ENCODE measurements at places on chromosomes 2 and 18.

GRCh38 chr18:75063615-75064512 is 145.1 kb downstream of the PTGR3 start:
- DNase-seq = no peak

- peak; percentile 51 for DNase-seq
Measured at GRCh38 chr2:45821558-45822271, 170.2 kb downstream of the PRKCE start.

GRCh38 chr2:55156326-55156725 is 75.8 kb downstream of the CLHC1 start:
- no peak for DNase-seq

- no peak for DNase-seq
Measured at GRCh38 chr2:101466426-101466825, 8.5 kb downstream of the RFX8 start.

GRCh38 chr2:211061612-211062296 is 505.4 kb downstream of the CPS1 start:
- DNase-seq = no peak

GRCh38 chr2:151799886-151800292 is 28.3 kb downstream of the ARL5A start:
- DNase-seq = no peak

- DNase-seq = no peak
Measured at GRCh38 chr18:57422313-57422872, 12.8 kb upstream of the ONECUT2 start.

DNA sequence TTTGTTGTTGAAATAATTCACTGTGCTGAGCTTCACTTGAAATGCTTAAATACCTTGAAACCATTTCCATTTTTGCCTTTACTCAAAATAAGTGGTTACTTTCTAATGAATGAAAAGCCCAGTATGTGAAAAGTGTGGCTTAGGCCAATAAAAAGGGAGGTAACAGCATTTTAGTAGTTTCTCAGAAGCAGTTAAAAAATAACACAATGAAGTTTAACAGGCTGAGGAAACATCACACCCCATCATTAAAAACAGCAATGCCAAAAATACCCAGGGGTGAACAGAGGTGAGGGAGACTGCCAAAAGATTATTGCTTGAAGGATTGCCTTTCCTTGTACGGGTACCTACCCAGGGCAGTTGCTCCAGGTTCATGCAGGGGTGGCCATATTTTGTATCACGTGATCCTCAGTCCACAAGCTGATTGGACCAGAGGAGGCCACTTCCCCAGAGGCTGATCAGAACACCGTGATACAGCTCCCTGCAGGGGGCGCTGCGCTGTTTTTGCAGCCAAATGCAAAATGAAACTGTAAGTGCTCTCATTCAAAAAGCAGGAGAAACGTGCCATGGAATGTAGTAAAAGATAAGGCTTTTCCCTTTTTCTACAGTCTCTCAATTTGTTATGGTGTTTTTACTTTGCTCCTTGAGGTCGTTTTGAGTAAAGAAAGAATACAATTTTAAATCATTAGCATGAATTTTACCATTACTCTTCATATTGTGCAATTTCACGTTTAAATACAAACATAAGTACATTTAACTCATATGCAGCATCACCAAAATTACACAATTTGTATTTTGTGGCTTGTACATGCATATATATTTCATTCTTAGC is 70.2 kb upstream of the SH3BP4 start:
- DNase-seq = peak; percentile 62

DNA sequence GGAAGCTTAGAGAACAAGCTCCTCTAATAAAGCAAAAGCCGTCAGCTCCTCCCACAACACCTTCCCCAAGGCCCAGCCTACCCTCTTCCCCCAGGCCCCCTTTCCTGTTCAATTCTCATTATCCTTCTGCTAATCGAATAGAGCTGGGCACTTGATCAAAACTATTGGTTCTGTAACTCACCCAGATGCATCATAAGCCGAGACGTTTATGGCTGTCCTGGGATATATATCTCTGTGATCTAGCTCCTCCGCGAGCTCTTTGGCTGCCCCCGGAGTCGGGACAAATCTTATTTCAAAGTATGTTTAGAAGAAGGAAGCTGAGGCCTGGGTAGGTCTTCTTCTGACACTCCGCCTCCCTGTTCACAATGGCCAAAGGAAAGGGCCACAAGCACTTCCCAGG is 88.3 kb upstream of the KLHL29 start:
- no peak for DNase-seq
